Osteocyte (in vitro differentiated cells): ENCODE measurements at places on chromosomes 11 and 22. TPM values are rescaled to one million over a fixed set of nuclear protein-coding genes. Genes with fewer than 3 reads are reported as not detected.
A peak's percentile ranks its signal among the peaks of the same experiment; 100 is the strongest.

DNA sequence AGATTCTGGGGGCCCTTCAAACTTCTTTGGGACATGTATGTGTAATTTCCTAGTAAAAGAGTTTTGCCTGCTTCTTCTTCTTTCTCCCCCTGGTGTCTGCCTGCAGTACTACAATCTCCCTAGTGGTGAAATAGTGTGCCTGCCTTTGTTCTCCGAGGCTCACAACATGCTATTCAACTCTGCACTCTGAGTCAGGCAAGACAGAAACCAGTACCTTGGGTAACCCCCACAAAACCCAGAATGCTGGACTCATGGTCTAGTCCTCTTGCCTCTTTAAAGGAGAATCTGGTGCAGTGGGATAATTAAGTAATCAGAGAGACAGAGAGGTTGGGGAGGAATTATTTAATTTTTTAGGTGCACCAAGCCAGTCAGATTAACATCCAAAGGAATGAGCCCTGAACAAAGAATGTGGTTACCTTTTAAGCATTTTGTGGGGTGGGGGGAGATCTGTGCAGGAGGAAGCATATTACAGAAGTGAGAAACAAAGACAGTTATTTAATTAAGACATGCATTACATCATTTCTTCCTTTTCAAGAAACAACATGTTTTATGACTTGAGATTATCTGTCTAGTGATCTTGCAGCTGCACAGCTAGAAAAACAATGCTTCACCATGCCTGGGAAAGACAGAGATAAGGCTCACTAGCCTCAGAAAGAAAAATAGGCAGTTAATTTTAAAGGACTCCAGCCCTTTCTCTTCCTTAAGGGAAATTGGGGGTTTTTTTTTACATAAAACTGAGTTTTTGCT is 11.0 kb upstream of the MS4A6A start:
- no peak for DNase-seq

DNA sequence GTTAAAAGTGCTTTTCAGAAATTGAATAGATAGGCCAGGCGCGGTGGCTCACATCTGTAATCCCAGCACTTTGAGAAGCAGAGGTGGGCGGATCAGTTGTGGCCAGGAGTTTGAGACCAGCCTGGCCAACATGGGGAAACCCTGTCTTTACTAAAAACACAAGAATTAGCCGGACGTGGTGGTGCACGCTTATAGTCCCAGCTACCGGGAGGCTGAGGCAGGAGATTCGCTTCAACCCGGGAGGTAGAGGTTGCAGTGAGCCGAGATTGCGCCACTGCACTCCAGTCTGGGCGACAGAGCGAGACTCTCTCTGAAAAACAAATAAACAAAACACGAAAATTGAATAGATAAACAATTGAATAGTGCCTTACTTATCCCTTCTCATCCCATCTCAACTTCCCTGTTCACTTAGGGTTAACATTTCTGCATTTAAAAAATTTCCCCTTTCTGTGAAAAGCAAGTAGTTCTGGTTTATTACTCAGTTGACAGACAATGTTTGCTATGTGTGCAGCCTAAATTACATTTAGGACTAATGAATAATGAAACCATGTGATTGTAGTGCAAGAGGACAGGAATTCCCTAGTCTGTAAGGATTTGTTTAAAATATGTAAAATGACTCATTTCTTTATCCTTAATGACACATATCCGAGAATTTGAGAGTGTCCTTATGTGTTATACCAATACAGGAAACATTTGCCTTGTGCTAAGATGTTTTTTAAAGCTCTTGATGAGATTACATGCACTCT is 6.0 kb downstream of the RNF169 start:
- DNase-seq = no peak

DNA sequence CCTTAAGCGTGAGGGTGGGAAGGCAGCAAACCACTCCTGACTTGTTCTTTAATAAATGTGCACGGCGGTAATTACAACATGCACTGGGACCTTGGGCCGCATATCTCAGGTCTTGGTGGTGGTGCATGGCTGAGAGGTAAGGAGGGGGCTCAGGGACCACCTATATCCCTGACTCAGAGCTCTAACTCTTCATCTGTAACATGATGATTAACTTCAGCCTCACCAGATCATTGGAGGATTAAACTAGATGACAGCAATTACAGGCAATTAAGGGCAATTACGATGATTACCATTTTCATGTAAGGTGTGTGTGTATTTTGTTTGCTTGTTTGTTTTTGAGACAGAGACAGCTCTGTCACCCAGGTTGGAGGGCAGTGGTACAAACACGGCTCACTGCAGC is 45.0 kb downstream of the FBLN1 start:
- DNase-seq = no peak

GRCh38 chr11:104654181-104654813 is 244.0 kb downstream of the CASP12 start:
- DNase-seq = no peak

- no peak for DNase-seq
Observed at GRCh38 chr22:28017859-28018258, 98.8 kb upstream of the PITPNB start.

- DNase-seq = no peak
Observed at GRCh38 chr22:19012308-19012986, 76.4 kb upstream of the PRODH start.

- DNase-seq = no peak
Observed at GRCh38 chr22:49933236-49934159, 15.1 kb downstream of the CRELD2 start.

GRCh38 chr11:18791207-18791968 is at the start of gene PTPN5:
PTPN5 (minus strand) TSS chr11:18791798; CDS start chr11:18771958, 19,840 bp downstream.
- peak; percentile 79 for DNase-seq

- DNase-seq = no peak
Observed at GRCh38 chr11:46239801-46240061, 37.7 kb upstream of the CREB3L1 start.

- no peak for DNase-seq
Observed at GRCh38 chr11:15889363-15890030, 466.8 kb downstream of the SOX6 start.

DNA sequence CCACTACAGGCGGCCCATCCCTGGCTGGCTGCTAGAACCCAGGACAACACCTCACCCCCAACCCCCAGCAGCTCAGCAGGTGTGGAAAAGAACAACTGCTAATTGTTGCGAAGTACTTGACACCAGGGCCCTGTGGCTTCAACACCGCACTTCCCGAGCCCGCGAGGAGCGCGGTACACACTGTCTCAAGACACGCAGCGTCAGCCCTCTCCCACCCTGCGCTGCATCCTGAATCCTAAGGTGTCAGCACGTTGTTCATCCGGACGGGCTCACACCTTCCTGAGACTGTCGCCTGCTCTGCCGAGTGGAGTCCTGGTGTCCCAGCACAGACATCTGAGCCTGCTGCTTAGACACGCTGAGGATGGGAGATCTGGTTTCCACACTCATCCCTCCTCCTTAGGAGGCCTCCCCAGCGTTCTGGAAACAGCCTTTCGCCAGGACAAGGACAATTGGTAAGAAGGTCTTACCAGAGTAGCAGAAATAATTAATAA is 1336.2 kb downstream of the BRD1 start:
- DNase-seq = no peak

DNA sequence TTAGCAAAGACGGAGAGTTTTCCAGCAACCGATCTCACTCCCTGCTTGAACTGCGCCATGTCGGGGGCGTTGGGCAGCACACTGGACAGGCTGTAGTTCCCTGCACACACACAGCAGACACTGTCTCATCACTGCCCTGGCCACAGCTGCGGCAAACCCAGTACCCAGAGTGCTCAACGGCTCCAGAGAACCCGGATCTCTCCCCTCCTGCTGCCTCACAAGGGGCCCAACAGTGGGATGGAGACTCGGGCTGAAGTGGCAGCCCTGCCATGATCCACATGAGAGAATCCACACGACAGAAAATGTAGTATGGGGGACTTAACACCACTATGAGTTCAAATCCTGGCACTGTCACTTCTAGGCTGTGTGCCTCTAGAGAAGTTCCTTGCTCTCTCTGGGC is 58.0 kb downstream of the ARFGAP3 start:
- no peak for DNase-seq

- DNase-seq = no peak
Observed at GRCh38 chr11:64536396-64536941, 54.6 kb upstream of the SLC22A12 start.

DNA sequence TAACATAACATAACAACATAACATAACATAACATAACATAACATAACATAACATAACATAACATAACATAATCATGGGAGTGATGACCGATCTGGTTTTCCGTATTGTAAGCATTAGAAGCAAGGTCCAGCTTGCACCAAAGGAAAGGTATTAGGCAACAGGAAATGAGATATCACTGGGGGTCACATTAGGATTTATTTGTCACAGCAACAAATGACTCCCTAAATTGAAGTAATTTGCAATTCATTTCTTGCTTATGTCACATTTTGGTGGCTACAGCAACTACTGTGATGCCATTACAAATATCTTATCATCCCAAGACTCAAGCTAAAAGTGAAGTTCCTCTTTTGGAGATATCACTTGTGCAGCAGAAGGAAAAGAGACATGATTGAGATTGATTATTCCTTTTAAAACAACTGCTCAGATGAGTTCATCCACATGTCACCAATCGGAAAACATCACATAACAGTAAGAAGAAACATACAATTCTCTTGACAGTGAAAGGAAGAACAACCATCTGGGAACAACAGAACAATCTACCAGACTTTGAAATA is 1331.1 kb upstream of the RAG2 start:
- no peak for DNase-seq

- DNase-seq = no peak
Observed at GRCh38 chr22:48585916-48586798, 1241.5 kb downstream of the BRD1 start.

- DNase-seq = no peak
Observed at GRCh38 chr11:72238492-72239312, 5.3 kb downstream of the PHOX2A start.

DNA sequence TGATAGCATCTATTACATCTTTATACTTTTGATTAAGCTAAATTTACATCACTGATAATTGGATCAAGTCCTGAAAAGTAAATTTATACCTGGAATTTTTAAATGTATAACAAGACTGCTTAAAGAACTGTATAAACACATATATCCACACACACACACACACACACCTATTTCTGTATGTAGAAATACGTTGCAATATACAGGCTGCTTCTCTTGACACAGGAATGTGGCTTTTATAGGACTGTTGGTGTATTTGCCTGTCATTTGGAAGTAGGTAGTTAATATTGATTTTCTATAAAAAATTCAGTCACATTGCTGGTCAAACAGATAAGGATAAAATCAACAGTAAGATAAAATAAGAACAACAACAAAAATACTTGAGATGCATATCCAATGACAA is 708.5 kb upstream of the RAG2 start:
- DNase-seq = no peak

Gene NTM
- 82.7 and 84.1 TPM in 2 replicates for total RNA-seq

Gene CELSR1
- total RNA-seq = 15.9 and 16.0 TPM in 2 replicates

Gene PRCP
- 55.5 and 64.5 TPM in 2 replicates for total RNA-seq

Gene MRGPRE
- not detected in 2 replicates for total RNA-seq

Gene YPEL4
- total RNA-seq = 0.24 and 0.35 TPM in 2 replicates

Gene LDLRAD3
- total RNA-seq = 15.0 and 18.2 TPM in 2 replicates

Gene AMOTL1
- total RNA-seq = 66.6 and 71.7 TPM in 2 replicates

Gene LARGE1
- total RNA-seq = 17.6 and 20.7 TPM in 2 replicates

Gene DGCR6
- total RNA-seq = 4.3 and 5.2 TPM in 2 replicates

Gene OR5B21
- total RNA-seq = not detected in 2 replicates
